GM20000 (cell line): ENCODE measurements at places on chromosomes 3 and 15.
A peak's percentile ranks its signal among the peaks of the same experiment; 100 is the strongest.

DNA sequence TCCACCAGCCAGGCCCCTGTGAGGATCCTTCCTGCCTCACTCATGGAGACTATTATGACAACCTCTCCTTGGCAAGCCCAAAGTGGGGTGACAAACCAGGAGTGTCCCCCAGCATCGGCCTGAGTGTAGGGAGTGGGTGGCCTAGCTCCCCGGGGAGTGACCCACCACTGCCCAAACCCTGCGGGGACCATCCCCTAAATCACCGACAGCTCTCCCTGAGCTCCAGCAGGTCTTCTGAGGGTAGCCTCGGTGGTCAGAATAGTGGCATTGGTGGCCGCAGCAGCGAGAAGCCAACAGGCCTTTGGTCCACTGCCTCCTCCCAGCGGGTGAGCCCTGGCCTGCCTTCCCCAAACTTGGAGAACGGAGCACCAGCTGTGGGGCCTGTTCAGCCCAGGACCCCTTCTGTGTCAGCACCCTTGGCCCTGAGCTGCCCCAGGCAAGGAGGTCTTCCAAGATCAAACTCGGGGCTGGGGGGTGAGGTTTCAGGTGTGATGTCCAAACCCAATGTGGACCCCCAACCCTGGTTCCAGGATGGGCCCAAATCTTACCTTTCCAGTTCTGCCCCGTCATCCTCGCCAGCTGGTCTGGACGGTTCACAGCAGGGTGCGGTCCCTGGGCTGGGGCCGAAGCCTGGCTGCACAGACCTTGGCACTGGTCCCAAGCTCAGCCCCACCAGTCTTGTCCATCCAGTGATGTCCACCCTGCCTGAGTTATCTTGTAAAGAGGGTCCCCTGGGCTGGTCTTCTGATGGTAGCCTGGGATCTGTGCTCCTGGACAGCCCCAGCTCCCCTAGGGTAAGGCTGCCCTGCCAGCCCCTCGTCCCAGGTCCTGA, 1.0 kb downstream of the LIMD1 start:
- peak; percentile 35 for DNase-seq

GRCh38 chr15:97576929-97577645, 383.4 kb upstream of the ARRDC4 start:
- DNase-seq, result no peak

DNA sequence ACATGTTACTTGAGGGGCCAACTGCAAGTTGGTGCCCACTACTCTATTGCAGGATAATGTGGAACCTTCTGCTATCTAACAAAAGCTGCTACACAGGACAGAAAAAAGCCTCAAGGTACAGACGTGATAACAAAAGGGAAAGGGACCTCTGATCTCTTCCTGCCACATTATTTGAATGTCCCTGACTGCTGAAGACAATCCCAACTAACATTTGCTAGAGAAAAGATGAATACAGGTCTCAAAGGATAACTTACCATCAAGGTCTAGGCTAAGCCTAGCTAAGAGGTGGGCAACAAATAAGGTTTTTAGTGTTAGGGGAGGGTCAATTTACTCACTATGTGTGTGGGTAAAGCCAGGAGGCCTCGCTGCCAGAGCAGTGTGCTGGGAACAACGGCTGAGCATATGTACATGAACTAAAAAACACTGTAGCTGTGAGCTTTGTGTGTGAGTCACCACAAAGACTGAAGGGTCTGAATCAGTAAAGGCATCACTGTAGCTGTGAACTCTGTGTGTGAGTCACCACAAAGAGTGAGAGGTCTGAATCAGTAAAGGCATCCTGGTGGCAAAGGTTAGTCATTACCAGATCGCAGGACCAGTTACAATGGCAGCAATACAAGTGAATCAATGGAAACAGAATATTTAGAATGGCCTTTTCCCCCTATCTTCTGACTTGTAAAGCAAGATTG, 111.7 kb downstream of the LMLN start:
- DNase-seq, result peak; percentile 18

- DNase-seq, result no peak
Measured at GRCh38 chr15:25633862-25634261, 195.0 kb upstream of the UBE3A start.

GRCh38 chr3:154161806-154162205, 40.6 kb downstream of the ARHGEF26 start:
- no peak for DNase-seq
